ENCODE measurements at places on chromosomes 4 and X.

DNA sequence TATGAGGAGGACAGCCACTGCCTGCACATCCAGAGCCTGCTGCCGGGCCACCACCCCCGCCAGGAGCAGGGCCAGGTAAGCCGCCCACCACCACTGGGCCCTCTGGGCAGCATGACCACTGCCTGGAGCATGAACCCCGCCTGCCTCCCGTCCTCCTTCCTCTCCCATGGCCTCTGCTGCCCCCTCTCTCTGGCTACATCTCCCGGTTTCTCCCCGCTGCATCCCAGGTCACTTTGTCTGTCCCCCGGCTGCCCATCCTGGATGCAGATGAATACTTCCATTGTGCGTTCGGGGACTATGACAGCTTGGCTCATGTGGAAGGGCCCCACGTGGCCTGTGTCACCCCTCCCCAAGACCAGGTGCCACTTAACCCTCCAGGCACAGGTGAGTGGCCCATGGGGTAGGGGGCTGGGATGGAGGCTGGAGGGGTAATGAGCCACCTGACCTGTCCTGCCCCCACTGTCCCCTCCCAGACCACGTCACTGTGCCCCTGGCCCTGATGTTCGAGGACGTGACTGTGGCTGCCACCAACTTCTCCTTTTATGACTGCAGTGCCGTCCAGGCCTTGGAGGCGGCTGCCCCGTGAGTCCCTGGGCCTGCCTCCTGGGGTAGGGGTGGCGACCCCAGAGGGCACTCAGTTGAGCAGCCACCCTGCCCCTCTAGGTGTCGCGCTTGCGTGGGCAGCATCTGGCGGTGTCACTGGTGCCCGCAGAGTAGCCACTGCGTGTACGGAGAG is 6.0 kb downstream of the PLXNB3 start:
- DNase-seq: no peak

GRCh38 chr4:4259484-4260100 is 11.6 kb upstream of the TMEM128 start:
- DNase-seq: no peak

DNA sequence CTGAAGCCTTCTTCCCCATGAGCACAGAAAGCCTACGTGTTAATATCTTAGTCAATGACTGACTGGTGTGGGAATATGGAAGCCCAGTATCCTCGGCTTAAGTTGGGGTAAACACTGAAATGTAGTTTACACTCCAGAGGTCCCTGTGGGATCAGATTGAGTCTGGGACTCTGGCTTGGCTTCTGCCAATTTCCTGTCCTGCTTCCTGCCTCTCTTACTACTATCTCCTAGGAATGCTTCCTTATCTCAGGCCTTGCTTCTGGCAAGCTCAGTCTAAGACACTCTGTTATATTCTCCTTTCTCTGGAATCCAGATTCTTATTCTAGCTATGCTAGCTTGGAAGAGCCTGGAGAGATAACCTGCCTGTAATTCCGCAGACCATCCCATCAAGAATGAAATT is 174.0 kb upstream of the LDB2 start:
- no peak for DNase-seq

DNA sequence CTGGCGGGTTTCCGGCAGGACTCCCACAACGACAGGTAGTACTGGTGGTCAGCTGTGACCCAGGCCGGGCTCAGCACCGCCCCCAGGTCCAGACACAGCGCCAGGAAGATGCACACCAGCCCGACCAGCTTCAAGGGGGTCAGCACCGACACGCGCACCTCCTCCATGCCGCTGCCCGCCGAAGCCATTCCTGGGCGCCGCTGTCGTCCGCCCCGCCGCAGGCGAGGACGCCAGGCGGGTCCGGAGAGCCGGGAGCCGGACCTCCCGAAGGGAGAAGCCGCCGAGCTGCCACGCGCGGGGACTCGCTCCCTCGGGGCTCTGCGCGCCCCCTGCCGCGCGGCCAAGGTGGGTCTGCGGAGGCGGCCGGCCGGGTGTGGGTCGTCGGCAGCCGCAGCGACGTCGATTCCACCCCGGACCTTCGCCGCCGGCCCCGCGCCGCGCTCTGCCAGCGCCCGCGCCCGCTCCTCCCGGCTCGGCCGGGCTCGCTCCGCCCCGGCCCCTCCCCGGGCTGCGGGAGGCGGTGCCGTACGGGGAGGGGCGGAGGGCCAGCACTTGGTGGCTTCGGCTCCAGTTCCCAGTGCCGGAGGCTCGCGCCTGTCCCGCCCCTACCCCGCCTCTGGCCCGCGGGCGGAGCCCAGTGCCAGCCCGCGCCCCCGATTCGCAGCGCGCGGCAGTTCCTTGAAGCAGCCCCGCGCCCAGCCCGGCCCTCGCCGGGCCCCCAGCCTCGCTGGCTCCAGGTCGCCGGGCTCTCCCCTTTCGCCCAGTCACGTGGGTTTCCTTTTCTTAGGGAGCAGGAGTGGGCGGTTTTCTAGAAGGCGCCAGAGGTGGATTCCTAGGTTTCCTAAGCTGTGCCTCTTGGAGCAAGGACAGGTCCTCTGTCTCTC is at the start of gene TMEM47:
TSS of gene TMEM47 (minus strand) at position 444 of the 884 bp plus-strand sequence. CDS start at position 188, 256 bp downstream.
- peak; percentile 27 for DNase-seq

DNA sequence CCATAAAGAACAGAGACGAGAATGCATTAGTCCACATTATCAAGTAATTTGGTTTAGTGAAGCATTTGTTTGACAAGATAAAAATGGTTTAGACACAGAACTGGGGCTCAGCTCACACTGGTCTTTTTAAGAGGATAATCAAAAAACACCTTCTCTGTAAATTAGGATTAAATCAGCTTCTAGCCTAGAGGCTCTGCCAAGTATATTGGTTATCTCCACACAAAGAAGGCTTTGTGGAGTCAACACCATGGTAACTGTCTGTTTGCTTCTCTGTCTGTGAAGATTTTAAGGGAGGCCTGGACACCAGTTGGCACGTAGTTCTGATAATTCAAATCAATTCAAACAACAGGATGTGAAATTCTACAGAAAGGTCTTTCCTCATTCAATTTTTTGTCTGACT is 687.0 kb downstream of the DMD start:
- DNase-seq: no peak
